ENCODE measurements at places on chromosomes 2 and 18.

GRCh38 chr2:241373446-241373845, 17.4 kb downstream of the FARP2 start:
- DNase-seq: no peak

- DNase-seq: no peak
Observed at GRCh38 chr2:70553334-70553583, 367 bp downstream of the TGFA start.

- DNase-seq: no peak
Observed at GRCh38 chr2:151526572-151527090, 116.9 kb downstream of the RIF1 start.

GRCh38 chr2:231127936-231128335, 3.1 kb upstream of the HTR2B start:
- no peak for DNase-seq

DNA sequence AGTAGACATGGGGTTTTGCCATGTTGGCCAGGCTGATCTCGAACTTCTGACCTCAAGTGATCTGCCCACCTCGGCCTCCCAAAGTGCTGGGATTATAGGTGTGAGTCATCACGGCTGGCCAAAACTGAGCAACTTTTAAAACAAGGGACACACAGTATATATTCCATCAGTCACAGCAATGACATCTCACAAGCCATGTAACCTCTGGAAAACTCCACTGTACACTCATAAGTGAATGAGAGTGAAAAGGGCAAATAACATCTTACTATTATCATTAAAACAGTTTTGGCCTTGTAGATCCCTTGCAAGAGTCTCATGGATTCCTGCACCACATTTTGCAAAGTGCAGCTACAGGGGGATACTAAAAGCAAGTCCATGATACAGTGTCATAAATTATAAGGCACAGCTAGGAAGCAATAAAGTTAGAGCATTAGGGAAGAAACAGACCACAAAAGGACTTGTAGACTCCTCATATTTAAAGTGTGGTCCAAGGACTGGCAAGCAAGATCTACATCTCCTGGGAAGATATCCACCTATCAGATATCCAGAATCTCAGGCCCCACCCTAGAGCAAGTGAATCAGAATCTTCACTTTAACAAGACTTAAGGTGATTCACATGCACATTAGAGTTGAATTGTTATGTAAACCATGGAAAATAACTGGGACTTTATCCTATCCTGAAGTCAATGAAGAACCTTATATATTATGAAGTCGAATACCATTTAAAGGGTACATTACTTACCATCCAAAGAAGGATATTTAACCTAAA, 5.7 kb downstream of the SMC6 start:
- no peak for DNase-seq

DNA sequence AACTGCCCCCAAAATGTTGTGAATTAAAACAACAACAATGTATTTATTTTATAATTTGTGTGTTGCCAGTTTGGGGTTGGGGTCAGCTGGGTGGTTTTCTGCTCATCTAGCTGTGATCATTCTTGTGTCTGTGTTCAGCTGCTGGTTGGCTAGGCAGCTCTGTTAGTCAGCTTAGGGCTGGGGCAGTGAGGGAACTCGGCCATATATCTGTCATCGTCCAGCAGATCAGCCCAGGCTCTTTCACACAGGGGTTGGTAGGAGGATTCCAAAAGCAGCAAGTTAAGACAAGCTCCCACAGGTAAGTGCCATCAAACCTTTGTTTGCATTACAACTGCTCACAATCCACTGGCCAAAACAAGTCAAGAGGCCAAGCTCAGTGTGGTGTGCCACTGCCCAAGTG, 121.5 kb downstream of the LPIN1 start:
- no peak for DNase-seq

- no peak for DNase-seq
Observed at GRCh38 chr18:80143881-80144280, 34.8 kb downstream of the ADNP2 start.

DNA sequence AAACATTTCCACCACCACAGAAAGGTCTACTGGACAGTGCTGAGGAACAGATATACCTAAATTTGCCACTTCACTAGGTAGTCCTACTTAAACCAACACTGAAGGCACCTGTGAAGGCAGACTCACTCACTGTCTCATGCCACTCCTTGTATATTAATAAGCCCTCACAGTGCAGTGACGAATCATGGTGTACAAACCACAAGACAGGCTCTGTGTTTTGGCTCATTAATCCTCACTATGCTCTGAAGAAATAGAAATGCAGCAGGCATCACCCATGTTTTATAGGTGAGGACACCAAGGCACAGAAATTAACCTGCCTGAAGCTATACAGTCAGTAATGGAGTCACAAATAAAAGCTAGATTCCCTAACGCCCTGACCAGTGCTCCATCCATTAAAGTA, 44.3 kb downstream of the BARD1 start:
- no peak for DNase-seq

DNA sequence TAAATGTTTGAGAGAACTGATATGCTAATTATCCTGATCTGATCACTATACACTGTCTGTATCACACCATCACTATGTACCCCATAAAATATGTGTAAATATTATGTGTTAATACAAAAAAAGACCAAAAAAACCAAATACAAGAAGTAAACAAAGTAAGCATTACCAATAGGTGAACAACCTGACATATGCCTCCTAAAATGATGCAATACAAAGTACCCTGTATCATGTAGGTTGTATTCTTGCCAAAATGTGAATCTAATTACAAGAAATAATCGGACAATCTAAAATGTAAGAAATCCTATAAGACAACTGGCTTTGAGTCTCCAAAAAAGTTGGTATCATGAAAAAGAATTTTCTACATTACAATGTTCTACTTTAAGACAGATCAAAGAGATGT, 7.8 kb downstream of the POLR1A start:
- DNase-seq: no peak

DNA sequence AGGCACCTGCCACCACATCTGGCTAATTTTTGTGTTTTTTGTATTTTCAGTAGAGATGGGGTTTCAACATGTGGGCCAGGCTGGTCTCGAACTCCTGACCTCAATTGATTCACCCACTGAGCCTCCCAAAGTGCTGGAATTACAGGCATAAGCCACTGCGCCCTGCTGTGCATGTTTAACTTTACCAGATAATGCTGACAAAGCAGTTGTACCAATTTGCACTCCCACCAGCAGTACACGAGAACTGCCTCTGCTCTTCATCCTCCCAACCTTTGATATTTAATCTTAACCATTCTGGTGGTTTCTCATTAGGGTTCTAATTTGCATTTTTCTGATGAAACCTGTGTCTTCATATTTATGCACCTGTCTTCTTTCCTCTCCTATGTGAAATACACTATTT, 12.0 kb upstream of the DYM start:
- DNase-seq: no peak

- no peak for DNase-seq
Observed at GRCh38 chr2:181446985-181447384, 10.2 kb upstream of the ITGA4 start.

DNA sequence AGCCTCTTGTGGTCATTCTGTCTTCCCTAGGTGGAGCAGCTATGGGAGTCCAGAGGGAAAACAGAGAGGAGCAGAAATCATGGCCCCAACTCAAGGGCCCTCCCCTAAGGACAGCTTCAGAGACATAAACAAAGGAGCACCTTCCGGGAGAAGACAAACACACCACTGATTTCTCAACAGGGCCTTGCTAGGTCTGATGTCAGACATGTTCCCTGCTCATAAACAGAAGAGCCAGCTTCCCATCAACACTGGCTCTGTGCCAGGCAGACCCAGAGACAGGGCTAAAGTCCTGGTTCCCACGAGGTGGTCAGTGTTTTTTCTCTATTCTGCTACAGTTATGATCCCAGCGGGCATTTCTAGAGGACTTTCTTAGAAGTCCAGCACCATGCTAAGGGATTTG, 19.3 kb downstream of the CXCR2 start:
- no peak for DNase-seq

DNA sequence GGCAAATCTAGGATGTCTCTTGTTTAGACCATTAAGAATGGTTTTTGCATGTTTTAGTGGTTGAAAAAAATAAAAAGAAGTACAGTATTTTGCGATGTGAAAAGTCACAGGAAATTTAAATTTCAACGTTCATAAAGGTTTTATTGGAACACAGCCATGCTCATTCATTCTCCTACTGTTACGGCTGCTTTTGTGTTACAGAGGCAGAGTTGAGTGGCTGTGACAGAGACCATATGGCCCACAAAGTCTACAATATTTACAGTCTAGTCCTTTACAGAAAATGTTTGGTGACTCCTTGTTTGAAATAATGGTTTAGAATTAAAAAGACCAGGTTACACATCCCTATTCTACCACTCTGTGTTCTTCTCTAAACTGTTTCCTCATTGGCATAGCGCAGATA, 48.1 kb downstream of the MYOM1 start:
- DNase-seq: no peak

DNA sequence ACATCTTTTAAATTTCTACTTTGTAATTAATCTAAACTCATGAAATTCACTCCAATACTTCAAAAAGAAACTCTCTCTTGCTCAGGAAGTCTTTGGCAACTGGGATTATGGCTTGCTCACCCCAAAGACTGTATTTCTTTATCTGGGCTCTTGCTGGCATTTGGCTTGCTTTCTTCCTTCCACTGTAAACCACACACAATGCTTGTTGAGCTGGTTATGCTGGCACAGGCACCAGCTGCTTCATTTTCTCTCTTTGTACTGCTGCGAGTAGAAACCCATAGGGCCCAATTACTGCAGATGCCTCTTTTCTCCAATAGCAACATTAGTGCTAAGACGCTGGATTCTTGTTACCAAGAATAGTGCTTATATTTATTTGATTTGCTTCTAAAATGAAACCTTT, 51.4 kb downstream of the SLC38A11 start:
- DNase-seq: peak; percentile 5

DNA sequence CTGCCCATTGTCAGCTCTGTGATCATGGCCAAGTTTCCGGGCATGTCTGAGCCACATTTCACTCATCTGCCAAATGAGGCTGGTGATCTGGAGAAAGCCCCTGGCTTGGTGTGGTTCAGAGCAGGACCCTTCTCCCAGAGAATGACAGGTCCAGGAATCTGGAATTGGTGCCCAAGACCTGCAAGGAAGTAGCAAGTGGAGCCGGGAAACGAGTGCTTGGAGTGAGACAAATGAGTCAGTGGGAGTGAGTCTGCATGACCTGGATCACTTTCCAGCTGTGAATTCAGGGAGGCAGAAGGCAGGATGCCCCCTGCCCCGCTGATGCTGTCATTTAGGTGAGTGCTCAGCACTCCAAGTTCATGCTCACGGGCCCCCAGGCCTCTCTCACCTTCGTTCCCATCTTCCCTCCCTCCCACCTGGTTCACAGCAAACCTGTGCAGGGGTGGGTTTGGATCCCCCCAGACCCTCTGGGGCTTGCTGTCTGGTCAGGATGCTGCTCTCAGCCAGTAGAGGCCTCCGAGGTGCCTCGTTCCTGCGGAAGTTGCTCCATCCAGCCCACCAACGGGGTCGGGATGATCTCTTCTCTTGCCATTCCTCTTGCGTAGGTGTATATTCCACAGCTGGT, 104.4 kb downstream of the INHBB start:
- no peak for DNase-seq

- no peak for DNase-seq
Observed at GRCh38 chr2:229363185-229363814, 92.2 kb upstream of the PID1 start.

GRCh38 chr2:8438996-8439395, 242.9 kb upstream of the ID2 start:
- DNase-seq: no peak

GRCh38 chr2:96386470-96386869, 50.9 kb downstream of the NCAPH start:
- DNase-seq: no peak

- no peak for DNase-seq
Observed at GRCh38 chr2:110905217-110905616, 172.8 kb downstream of the ACOXL start.

- no peak for DNase-seq
Observed at GRCh38 chr2:59896499-59897245, 656.8 kb downstream of the BCL11A start.

DNA sequence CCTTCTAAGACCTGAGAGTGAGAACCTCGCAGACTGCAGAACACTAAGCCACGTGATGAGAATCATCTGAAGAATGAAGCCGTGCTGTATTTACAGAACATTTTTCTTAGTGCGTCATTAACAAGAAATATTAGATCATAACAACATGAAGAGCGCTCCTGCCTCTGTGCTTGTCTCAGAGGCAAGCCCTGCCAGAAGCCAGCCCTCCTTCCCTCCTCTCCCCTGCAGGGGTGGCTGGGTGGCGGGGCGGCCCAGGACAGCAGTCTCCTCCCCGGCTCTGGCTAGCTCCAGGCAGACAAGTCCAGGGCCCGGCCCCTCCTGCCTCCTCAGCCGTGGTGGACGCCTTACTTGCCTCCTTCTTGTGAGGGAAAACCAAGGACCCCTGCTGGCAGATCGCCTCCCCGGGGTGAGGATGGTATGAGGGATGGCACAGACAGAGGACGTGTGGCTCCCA, 262.7 kb downstream of the TWIST2 start:
- no peak for DNase-seq

- no peak for DNase-seq
Observed at GRCh38 chr18:50706199-50706598, 113.6 kb downstream of the MRO start.

GRCh38 chr2:10863837-10864236, 47.9 kb upstream of the KCNF1 start:
- DNase-seq: no peak

DNA sequence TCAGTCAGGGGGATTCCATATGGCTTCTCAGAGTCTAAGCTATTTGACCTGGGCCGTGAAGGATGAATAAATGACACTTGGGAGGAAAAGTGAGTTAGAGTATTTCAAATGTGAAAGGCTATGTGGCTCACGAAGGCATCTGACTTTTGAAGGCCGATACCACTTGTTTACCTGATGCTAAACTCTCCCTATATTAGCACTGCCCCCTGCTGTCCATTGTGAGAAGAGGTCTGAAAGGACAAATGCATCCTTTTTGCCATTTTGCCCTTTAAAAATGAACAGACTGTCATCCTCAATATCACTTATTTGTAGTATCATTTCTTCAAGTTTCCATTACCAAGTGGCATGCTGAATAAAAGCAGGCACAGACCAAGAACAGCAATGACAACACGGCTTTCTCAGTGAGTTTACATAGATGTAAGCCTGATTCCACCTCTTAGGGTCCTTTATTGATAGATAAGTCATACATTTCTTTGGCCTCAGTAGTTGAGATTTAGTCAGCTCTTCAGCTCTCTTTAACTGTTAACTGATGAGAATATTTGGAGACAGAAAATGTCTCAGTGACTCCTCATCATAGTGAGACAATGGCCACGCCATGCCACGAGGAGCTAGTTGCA, 40.1 kb downstream of the DOCK10 start:
- DNase-seq: peak; percentile 84

GRCh38 chr2:241763551-241764274, 12.9 kb upstream of the GAL3ST2 start:
- no peak for DNase-seq

DNA sequence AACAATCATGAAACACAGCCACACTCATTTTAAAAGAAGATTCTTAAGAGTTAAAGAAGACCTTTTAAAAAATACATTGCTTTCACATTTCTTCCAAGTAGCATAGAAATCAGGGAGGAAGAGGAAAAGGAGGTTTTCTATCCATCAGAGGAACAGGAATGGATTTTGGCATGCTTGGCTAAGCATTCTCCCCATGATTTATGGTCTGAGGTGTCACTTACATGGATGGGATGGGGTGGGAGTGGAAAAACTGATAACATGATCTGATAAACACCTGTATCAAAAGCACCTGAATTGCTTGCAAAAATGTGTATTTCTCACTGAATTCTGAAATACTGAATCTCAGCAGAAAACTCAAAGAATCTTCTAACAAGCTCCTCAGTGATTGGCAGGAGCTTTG, 265.9 kb downstream of the NRXN1 start:
- no peak for DNase-seq
